ENCODE measurements at places on chromosomes 2 and 18. TPM values are rescaled to one million over a fixed set of nuclear protein-coding genes. Genes with fewer than 3 reads are reported as not detected.

- no peak for DNase-seq
Observed at GRCh38 chr2:39913648-39914461, 134.8 kb upstream of the THUMPD2 start.

DNA sequence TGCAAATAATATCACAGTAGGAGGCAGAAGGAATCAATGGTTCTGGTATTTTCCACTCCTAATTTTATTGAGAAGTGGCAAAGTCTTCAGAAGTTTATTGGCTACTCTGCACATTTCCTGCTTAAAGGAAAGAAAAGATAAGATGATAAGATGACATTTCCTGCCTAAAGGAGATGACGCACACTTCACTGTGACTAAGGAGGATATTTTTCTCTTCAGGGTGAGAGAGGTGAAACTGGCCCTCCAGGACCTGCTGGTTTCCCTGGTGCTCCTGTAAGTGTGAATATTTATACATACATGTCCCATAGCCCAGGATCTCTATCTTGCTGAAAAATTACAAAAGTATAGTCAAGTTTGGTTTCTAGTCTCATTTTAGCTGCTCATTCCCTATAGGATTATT, 27.9 kb downstream of the COL3A1 start:
- no peak for DNase-seq

DNA sequence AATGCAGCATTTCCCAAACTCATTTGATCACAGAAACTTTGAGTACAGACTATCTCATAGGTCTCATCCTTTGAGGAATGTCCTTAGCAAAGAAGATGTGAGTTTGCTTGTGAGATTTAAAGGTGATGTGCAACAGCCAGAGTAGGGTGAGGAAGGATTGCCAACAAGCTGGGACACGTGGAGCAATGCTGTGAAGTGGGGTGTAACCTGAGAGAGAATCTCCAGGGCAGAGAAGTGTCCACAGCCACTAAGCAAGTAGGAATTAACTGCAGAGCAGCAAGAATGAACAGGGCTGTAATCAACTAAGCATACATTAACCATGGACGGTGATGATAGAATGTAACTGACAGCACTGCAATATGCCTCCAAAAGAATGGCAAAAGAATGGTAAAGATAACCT, 469.9 kb upstream of the NRP2 start:
- no peak for DNase-seq

DNA sequence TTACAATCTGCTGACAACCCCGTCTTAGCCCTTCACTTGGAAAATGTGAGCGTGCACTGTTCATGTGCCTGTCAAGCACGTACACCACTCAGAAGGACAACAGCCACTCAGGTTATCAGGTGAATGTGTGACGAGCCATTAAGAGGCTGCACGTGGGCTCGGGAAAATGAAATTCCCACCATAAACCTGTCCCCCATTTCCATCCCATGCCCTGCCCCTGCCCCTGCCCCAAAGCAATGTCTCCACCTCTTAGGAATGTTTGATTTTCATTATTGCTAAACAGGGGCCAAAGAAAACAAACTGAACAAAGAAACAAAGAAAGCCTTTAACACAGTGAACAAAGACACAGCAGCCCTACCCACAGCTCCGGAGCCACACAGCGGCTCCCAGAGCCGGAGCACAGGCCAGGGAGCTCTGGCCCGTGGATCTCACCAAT, 90.5 kb downstream of the TMEM18 start:
- no peak for DNase-seq

- peak; percentile 47 for DNase-seq
Observed at GRCh38 chr2:10909050-10909995, 2.4 kb upstream of the KCNF1 start.

DNA sequence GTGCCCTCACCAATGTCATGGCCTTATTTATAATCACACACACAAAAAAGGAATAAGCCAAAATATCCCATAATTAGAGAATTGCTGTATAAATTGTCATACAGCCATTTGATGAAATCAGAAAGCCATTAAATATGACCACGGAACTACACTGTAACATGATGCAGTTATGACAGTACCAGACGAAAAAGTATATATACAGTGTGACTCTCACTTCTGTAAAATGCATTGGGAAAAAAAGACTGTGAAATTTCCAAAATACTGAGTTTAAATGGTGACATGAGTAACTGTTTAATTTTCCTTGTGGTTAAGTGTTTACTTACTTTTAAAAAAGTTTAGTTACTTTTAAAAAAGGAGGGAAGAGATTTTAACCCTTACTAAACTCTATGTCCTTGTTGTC, 25.4 kb downstream of the UXS1 start:
- DNase-seq = no peak

DNA sequence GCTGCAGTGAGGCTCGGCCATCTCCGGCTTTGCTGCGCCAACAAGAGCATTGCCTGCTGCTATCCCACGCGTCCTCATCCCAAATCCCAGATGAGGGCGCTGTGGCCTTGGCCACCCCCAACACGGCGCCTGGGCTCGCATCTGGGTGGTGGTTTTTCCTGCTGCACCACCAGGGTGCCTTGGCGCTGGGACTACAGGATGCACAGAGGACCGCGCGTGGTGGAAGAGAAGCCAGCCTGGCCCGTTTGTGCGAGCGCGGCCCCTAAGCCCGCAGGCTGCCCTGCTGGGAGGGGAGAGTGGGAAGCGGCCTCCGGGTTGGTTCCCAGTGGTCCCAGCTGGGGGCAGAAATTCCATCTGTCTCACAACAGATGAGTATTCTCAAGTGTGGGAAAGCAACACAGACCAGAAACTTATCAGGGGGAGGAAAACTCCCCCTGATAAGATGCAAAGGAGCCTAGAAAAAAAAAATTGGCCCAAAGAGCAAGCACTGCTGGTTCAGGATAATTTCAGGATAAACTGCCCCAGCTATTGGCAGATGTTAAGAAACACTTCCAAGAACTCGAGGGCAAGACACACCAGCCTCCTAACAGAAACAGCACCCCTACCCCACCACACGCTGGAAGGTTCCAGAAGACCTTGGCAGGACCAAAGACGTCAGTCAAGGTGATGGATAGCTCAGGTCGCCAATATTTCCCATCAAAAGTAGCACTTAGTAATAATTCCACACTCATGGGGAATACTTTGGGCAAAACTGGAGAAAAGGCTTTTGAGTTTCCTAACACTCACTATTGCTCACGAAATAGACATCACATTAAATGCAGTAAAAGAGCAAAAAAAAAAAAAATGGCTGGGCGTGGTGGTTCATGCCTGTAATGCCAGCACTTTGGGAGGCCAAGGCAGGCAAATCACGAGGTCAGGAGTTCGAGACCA, 152.1 kb downstream of the PXDN start:
- peak; percentile 80 for DNase-seq

- DNase-seq = no peak
Observed at GRCh38 chr2:74297391-74297790, 45.8 kb downstream of the SLC4A5 start.

- no peak for DNase-seq
Observed at GRCh38 chr18:59961070-59961469, 61.3 kb downstream of the PMAIP1 start.

- no peak for DNase-seq
Observed at GRCh38 chr2:195471807-195472206, 185.2 kb upstream of the SLC39A10 start.

DNA sequence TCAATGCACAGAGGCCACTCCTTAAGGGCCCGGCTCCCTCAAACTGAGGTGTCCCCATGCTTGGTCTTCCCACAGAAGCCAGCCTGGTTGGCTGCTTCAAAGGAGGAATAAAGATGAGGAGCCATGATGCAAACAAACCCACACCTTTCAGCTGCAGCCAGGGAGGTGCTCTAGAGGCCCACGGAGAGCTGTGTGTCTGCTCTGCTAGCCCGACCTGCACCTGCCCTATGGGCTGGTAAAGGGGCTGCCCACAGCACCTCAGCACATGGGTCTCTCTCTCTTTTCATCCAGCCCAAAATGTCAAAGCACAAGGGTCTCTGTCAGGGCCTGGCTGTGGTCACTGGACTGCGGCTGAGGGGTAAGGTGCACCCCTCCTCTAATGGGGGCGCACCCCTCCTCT, 132.1 kb downstream of the MSH2 start:
- no peak for DNase-seq

- no peak for DNase-seq
Observed at GRCh38 chr18:44465381-44465841, 215.3 kb upstream of the SETBP1 start.

GRCh38 chr2:145112467-145112866, 592.5 kb upstream of the ZEB2 start:
- DNase-seq = no peak

GRCh38 chr2:42848265-42848664, 55.9 kb upstream of the HAAO start:
- DNase-seq = peak; percentile 54

DNA sequence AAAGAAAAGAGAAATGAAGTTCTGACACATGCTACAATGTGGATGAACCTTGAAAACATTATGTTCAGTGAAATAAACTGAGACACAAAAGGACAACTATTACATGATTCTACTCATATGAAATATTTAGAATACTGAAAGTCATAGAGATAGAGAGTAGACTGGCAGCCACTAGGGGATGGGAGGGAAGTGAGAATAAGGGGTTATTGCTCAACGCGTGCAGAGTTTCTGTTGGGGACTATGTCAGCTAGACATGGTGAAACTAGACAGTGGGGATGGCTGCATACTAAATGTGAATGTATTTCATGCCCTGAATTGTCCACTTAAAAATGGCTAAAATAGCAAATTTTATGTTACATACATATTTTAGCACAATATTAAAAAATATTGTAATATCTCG, 108.7 kb upstream of the ATL2 start:
- no peak for DNase-seq

DNA sequence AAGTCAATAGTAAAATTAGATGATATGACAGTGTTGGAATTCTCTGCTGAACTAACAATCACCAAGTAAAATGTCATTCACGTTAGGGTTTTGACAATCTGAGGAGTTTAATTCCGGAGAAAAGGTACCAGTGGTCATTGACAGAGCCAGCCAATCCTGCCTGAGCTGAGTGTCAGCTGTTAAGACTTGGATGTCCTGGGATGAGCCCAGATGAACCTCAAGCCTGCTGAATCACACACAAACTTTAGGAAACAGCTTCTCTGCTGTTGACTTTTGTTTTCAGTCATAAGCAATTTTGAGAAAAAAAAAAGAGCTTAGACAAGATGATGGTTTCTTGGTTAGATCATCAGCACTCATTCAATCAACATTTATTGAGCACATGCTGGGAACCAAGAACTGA, 600.0 kb upstream of the SLC39A10 start:
- no peak for DNase-seq

- DNase-seq = no peak
Observed at GRCh38 chr2:232296776-232297525, 81.6 kb upstream of the ALPP start.

- DNase-seq = no peak
Observed at GRCh38 chr2:167334146-167334742, 446.0 kb downstream of the XIRP2 start.

- no peak for DNase-seq
Observed at GRCh38 chr2:188235364-188235763, 56.3 kb upstream of the GULP1 start.

DNA sequence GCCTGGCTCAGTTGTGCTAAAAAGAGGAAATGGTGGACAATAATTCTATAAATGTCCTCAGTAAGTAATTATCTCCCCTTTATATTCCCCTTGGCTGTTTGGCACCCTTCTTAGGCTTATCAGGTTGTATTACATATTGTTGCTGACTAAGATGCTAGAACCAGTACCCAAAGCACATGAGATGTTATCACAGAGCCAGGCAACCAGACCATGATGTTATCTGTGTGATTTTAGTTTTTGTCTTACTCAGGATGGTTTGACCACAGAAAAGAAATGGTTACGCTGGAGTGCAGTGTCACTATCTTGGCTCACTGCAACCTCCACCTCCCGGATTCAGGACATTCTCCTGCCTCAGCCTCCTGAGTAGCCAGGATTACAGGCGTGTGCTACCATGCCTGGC, 15.2 kb downstream of the R3HDM1 start:
- no peak for DNase-seq

- no peak for DNase-seq
Observed at GRCh38 chr2:145644820-145645302, 1124.9 kb upstream of the ZEB2 start.

- peak; percentile 54 for DNase-seq
Observed at GRCh38 chr2:10124538-10125045, 2.1 kb downstream of the RRM2 start.

- DNase-seq = peak; percentile 80
Observed at GRCh38 chr2:206084439-206084869, 1.5 kb downstream of the INO80D start.

Gene IL1RL2
- not detected for total RNA-seq

Gene CCDC178
- 4.6 TPM for total RNA-seq

Gene TGFBRAP1
- 20.6 TPM for total RNA-seq

Gene CABYR
- total RNA-seq = 1.5 TPM

Gene PKP4
- total RNA-seq = 117 TPM

Gene KRTCAP3
- total RNA-seq = 2.6 TPM

Gene CHRNG
- not detected for total RNA-seq

Gene RAB27B
- 0.62 TPM for total RNA-seq

Gene TTC27
- total RNA-seq = 19.0 TPM

Gene ACOXL
- not detected for total RNA-seq

Gene SPP2
- not detected for total RNA-seq

Gene BUB1
- total RNA-seq = 0.27 TPM

Gene RPS27A
- 762 TPM for total RNA-seq

Gene SLC4A5
- total RNA-seq = 12.6 TPM
